ENCODE measurements at places on chromosomes 7 and 10.

DNA sequence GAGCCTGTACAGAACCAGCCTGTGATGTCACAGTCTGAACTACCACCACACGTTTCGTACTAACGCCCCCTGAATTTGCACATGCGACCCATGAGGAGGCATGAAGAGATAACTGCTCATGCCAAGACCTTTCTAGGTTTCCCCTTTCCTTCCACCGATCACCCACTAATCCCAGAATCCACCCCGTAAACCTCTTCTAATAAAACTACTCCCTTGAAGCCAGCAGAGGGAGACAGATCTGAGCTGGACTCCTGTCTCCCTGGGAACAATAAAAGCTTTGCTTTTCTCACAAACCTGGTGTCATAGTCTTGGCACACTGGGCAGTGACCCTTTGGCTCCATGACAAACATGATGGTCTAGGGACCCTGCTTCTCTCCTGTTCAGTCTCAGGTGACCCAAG, 144.5 kb downstream of the FRMD4A start:
- no peak for DNase-seq

DNA sequence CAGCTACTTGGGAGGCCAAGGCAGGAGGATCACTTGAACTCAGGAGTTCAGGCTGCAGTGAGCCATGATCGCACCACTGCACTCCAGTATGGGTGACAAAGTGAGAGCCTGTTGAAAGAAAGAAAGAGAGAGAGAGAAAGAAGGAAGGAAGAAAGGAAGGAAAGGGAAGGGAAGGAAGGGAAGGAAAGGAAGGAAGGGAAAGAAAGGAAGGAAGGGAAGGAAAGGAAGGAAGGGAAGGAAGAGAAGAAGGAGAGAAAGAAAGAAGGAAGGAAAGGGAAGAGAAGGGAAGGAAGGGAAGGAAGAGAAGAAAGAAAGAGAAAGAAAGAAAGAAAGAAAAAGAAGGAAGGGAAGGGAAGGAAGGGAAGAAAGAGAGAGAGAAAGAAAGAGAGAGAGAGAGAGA, 61.5 kb downstream of the CLIP2 start:
- DNase-seq, result no peak

GRCh38 chr10:110829721-110830410, 41.9 kb upstream of the PDCD4 start:
- no peak for DNase-seq

- no peak for DNase-seq
Measured at GRCh38 chr7:74418076-74418475, 35.6 kb upstream of the GTF2IRD1 start.

- no peak for DNase-seq
Measured at GRCh38 chr7:3304131-3304530, 3.1 kb downstream of the SDK1 start.

- no peak for DNase-seq
Measured at GRCh38 chr7:102198417-102198956, 88.2 kb upstream of the SH2B2 start.

GRCh38 chr7:65463184-65463583, 89.5 kb downstream of the ZNF92 start:
- DNase-seq, result no peak

DNA sequence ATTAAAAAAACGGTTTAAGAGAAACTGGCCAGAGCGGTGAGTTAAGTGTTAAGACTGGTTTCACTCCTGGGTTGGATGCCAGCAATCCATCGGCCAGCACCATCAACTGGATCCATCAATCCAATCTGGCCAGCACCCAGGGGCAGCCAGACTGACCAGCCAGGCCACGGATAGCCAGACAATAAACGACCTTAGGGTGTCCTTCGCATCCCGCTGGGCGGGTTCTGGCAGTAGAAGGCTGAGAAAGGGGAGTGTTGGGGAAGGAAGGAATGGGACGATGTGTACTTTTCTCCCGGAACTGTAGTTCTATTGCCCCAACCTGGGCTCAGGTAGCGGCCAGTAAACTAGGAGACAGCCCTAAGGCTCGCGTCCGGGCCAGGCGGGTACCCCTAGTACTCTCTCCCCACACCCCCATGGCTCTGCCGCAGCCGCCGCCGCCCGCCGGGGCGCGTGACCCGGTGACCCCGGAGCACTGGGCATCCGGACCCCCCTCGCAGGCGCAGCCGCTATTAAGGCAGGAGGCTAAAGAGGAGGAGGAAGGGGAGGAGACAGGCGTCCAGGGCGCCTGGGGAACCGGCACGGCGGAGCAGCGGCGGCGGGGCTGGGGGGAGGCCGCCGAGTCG, at the start of gene CASD1:
Gene CASD1 (plus strand): TSS at position 546 of the 623 bp plus-strand sequence. CDS start 276 bp downstream, outside the sequence.
- peak; percentile 40 for DNase-seq

- no peak for DNase-seq
Measured at GRCh38 chr7:158087196-158087595, 500.4 kb downstream of the PTPRN2 start.

GRCh38 chr7:31099451-31100444, 47.6 kb downstream of the ADCYAP1R1 start:
- no peak for DNase-seq

DNA sequence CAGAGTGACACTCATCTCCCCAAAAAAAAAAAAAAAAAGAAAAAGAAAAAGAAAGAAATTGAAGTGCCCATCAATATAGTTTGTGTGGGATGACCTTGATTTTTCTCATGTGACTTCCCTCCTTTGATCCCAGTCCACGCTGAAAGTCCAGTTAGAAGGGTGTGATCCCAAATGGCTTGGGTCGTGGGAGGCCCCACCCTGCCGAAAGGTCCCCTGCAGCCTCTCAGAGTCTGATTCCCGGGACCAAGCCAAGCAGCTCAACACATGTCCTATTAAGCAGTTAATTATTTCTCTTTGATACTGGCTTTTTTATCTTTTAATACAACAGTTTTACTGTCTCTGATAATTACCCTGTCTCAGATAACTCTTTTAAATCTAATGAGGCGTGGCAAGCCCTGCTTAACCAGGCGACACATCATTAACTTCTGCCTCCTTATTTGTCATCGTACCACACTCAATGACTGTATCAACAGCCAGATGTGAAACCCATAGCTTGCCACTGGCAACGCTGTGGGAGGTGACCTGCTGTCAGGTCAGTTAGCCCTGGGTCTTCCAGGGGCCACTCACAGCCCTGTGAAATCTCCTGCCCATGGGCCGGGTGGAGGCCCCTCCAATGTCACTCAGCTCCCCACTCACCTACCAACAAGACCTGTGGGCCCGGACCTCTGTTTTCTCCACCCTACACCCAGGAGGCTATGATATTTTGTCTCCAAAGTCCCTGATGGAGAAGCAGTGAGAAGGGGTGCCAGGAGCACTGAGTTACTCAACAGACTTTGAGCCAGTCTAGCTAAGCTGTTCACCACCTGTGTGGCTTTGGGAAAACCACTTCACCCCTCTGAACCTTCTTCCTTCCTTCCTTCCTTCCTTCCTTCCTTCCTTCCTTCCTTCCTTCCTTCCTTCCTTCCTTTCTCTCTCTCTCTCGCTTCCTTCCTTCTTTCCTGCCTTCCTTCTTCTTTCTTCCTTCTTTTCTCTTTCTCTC, 110.0 kb upstream of the SFMBT2 start:
- DNase-seq, result no peak

DNA sequence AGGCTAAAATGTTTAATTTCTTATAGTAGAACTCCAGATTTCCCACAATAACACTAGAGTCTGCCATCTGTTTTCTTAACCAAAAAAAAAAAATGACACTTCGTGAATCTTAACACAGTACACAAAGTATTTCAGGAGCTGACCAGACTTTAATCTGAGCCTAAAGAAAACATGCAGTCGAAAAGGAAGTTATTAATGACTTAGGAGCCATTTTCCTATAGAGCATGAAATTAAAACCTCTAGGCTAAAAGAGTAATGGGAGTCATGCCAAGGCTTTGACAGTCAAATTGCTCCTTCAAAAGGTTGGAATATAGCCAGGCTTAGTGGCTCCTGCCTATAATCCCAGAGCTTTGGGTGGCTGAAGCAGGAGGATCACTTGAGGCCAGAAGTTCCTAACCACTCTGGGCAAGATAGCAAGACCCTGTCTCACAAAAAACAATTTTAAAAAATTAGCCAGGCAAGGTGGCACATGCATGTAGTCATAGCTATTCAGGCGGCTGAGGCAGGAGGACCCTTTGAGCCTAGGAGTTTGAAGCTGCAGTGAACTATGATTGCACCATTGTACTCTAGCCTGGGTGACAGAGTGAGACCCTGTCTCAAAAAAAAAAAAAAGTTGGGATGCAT, 13.6 kb downstream of the MICU1 start:
- no peak for DNase-seq

GRCh38 chr7:96061844-96062243, 260.1 kb downstream of the SLC25A13 start:
- no peak for DNase-seq

GRCh38 chr10:74058071-74058470, 60.2 kb downstream of the VCL start:
- DNase-seq, result no peak

DNA sequence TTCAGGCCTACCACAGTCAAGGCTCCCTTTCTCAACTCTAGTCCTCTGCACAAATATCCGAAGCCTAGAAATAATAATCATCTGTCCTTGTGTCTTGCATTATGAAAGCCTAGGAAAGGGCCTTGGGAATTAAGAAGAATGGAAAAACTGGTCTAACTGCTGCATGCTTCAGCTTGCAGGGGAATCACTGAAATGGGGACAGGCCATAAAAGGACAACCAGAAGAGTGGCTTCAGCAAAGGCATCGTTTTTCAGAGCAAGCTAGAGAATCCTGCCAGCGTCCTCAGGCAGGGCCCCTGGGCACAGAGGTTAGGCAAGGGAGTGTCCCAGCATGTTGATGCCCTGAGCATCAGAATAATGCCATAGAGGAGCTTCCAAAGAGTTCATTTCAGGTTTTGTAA, 13.2 kb downstream of the ERVW-1 start:
- DNase-seq, result no peak

DNA sequence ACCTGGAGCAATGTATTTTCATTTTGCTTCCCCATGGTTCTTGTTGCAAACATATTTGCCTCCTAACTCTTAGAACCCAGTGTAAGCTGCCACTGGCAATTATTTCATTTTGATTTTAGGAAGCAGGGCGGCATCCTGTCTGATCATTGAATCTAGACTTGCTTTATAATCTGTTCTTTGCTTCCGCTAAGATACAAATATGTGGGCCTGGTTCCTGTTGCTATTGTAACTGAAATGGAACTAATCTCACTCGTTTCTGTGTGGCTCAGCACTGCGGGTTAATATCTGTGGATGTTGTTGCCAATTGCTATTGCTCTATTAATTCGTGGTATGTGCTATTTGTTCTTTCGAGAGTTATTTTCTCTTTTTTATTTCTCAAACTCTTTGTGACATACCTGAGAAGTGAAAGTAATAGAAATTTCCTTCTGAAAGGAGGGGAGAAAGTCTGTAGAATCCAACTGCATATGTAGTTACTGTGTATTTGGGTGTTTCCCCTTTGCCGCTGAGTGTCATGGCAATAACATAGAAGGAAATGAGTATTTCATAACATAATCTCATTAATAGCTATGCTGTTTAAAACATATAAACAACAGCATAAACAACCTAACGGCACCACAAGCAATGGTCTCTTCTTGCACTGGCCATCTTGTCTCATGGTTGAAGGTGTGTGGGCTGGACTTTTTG, 62.4 kb downstream of the FZD1 start:
- no peak for DNase-seq

DNA sequence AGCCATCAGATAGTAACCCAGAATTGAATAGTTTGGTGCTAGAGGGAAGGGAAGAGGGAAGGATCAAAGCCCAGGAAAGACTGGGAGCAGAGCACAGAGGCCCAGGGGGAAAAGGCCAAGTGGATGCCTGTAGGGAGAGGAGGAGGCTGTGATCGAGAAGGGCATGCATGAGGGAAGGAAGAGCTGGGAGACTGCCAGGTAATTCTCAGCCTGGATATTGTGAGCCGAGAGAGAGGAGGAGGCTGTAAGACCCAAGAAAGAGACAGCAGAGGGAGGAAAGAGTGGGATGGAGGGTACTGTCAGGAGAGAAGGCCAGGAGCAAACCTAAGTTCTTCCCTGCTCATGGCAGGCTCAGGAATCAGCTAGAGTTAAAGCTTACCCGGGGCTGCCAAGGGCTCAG, 178.2 kb downstream of the CCDC3 start:
- DNase-seq, result no peak

Measured in stimulated activated CD8-positive, alpha-beta memory T cell treated with anti-CD3 and anti-CD28 coated beads, Interleukin-4, amount 100 ng/mL, for 1 hour (primary cell).